ENCODE measurements at places on chromosomes 5 and 9.

- no peak for DNase-seq
Observed at GRCh38 chr9:121598965-121599871, 52.2 kb upstream of the DAB2IP start.

DNA sequence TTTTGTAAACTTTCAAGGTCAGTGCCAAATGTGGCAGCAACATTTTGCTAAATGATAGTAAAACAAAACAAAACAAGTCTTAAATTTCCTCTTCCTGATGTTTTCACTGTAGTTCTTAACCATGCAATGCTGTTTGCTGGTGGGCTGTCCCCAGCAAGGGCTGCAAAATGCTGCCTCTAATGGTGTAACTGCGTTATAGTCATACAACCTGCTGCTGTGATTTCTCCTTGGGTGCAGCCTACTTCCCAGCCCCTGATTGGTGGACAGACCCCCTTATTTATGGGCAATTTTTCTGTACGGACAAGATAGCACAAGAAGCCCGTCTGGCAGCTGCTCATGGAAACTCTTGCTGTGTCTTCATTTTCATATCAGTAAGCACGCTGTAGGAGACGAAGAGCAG lies 26.6 kb upstream of the PIP5K1B start:
- no peak for DNase-seq

- DNase-seq: no peak
Observed at GRCh38 chr5:89560696-89561095, 677.7 kb upstream of the MEF2C start.

- no peak for DNase-seq
Observed at GRCh38 chr5:145362266-145362665, 472.9 kb downstream of the PRELID2 start.

- no peak for DNase-seq
Observed at GRCh38 chr5:31918739-31919138, 255.4 kb downstream of the GOLPH3 start.

GRCh38 chr5:133316346-133317343 lies 264.8 kb downstream of the HSPA4 start:
- DNase-seq: no peak

GRCh38 chr5:79728396-79728795 lies 38.8 kb downstream of the CMYA5 start:
- no peak for DNase-seq

DNA sequence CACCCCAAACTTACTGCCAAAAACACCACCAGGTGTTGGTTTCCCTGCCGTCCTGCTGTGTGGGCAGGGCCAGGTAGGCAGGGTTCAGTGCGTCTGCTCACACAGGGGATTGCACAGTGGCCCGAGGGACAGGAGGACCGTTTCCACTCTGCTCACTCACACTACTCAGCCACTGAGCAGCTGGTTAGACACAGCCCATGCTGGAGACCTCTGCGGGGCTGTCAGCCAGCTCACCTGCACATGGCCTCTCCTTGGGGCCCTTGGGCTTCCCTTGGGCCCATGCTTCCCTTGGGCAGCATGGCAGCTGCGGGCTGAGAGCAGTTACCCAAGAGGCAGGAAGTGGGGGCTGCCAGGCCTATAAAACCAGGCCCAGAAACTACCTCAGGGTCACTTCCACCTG lies 79.0 kb downstream of the SYK start:
- no peak for DNase-seq

GRCh38 chr5:178564397-178564796 lies 25.8 kb downstream of the COL23A1 start:
- no peak for DNase-seq

DNA sequence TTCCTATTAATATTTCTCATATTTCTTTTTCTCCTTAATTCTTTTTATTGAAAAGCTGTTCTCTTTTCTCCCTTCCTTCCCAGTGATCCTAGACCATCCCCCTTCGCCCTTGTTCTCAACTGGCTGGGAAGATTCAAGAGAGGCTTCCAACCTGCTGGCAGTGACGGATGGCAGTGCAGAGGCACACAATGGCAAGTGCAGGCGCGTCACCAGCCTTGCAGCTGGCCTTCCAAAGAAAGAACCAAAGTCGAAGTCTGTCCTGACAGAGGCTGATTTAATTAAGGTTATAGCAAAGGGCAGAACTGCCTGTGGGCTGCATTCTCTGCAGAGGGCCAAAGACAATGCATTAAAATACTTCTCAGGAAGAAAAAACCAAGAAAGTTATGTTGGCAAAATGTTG lies 7.4 kb downstream of the CEMIP2 start:
- no peak for DNase-seq

DNA sequence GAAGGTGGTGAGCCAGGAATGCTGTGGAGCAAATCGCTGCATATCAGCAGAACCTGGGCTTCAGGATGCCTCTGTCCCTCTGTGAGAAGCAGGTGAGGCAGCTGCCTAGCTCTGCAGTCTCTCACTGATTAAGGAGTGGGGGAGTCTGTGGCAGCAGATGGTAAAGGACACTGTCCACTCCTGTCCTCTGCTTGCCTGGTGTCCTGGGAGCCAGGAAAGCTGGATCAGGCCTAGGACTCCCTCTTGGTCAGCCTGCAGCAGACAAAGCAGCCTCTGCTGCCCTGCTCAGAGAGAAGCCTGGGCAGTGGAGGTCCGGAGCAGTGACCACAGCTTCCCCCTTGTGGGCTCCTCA lies 214.7 kb downstream of the HSPA4 start:
- DNase-seq: no peak

DNA sequence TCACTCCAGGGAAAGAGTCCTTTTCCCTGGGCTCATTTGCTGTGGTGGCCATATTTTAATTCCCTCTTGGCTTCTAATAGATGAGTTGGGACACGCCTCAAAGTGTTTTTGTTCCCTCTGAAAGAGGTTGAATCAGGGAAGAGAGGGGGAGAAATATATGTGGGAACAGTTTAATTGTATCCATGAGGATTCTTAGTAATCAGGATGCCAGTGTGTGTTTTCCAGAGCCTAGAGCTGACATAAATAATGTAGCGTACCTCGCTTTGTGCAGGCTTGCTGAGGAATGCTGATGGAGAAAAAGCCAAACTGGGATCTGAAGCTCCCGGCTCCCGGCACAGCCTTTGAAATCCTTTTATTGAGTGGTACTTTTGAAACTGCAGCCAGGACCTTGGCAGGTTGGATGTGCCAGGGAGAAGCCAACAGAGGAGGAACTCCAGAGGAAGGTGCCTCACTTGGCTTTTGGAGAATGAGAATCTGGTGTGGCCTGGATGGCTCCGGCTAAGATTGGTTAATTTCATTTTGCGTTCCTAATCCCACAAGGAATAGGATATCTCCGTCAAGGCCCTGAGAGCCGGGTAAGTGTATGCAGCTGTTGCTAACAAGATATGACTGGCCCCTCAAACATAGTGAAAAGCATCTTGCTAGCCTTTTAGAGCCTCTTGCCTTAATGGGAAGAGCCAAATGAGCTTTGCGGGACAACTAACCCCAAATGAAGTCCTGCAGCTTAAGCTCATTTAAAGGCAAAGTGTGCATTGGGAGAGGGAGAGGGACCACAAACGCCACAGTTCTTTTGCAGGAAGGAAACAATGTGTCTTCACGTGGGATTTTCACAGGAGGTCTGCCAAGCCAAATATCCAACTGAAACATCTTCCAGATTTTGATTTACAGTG lies 471.1 kb upstream of the WWC1 start:
- no peak for DNase-seq

- no peak for DNase-seq
Observed at GRCh38 chr5:147504011-147504410, 5.9 kb downstream of the DPYSL3 start.

DNA sequence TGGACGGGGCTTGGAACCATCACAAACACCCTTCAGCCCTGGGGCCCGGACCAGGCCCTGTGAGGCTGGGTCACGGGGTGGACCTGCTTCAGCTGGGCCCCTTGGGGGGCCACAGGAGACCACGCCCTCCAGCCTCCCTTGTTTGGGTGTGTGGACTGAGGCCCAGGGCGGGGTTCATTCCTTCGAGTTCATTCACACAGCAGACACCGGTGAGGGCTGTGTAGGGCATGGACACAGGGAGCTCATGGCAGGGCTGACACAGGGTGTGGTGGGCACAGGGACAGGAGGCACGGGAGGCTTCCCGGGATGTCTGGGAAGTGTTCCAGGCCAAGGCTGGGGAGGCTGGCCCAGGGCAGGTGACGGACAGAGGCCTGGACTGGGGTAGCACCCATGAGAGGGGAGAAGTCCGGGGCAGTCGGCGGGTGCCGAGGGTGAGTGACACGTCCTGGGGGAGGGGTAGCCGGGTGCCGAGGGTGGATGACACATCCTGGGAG lies 8.9 kb downstream of the DNLZ start:
- no peak for DNase-seq

DNA sequence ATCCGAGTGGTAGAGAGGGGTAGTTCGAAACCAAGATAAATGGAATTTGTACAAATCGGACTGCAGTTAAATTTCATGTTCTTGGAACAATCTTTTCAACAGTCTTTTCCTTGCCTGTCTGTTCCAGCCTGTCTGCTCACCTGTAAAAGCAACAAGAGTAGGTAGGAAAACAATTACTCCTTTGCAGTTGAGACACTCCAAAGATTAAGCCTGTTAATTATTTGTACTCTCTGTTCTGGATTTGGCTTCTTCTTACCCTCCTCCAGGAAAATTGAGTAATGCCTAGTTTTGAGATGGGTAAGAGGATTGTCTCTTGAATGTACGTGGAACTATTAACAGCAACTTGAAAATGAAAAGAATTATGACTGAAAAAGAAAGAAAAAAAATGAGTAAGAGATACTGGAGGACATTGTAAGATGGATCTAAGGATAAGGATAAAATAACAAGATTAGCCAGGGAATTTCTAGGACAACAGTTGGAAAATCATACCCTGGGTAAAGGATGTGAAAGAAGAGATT lies 24.3 kb downstream of the SPAAR start:
- DNase-seq: no peak

DNA sequence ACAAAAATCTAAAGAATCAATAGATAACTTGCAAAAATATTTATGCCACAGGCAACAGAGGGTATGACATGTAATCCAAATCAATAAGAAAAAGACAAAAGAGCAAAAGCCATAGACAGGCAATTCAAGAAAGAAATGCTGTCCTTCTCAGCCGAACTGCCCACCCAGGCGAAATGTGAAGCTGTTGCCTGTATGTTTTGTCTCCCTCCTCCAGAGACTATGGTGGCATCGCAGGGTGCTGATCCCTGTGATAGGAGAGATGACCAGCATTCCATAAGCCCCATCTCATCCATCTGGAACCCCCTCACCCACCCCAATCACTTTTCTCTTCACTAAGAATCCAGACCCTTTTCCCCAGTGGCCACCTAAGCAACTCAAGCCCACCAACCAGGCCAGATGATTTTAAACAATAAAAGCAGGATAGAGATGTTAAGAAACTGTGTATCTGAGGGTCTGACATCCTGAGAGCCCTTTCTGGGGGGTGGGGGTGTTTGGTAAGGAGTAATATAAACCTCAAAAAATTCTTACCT lies 5.3 kb upstream of the ACSL6 start:
- DNase-seq: no peak

- no peak for DNase-seq
Observed at GRCh38 chr5:10682801-10683525, 78.1 kb downstream of the DAP start.

GRCh38 chr9:101567725-101568350 lies 26.9 kb downstream of the PPP3R2 start:
- no peak for DNase-seq

All from stimulated activated CD4-positive, alpha-beta T cell treated with anti-CD3 and anti-CD28 coated beads, TNF-alpha, amount 100 ng/mL, for 1 hour (primary cell).